ENCODE measurements at places on chromosomes 7 and 10.

- no peak for DNase-seq
These were observed 402.6 kb downstream of the SORCS1 start for GRCh38 chr10:106761906-106762305.

- DNase-seq, result peak; percentile 15
These were observed 119.8 kb upstream of the LANCL2 start for GRCh38 chr7:55245271-55245723.

- DNase-seq, result no peak
These were observed 80.5 kb downstream of the ABCA13 start for GRCh38 chr7:48251766-48252165.

DNA sequence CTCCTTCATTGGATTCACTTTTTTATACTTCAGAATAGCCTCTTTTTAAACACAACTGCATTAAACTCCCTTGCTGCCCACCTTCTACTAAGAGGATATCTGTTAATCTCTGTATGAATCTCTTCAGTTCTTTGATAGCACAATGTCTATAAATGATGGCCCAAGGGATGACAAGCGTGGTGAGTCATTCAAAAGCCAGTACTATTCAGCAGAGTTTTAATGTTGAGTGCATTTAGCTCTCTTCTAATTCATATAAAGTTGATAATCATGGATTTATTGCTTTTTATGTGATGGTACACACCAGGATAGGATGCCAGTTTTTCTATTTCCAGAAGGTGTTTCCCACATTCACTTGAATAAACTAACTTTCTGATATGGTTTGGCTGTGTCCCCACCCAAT is 57.4 kb upstream of the HECTD2 start:
- DNase-seq, result no peak

GRCh38 chr7:157800281-157800680 is 463.5 kb downstream of the DNAJB6 start:
- DNase-seq, result no peak

DNA sequence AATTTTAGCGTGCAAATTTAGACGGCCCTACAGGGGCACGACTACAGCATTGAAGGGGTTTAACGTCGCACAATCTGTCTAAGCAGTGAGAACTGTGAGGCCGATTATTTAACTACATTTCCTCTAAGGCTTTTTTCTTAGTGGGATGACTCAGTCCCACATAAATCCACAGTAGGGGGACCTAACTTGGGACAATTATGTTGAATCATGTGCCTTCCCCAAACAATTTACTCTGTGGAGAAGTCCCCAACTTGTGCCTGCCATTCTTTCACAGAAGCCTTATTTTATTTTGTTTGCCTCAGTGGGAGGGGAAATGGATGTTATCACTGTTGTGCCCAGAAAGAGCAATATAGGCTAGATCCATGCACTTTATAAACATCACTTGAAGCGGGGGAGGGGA is 80.3 kb upstream of the CDCA7L start:
- no peak for DNase-seq

- no peak for DNase-seq
These were observed 525.2 kb downstream of the GLRX3 start for GRCh38 chr10:130661419-130661818.

DNA sequence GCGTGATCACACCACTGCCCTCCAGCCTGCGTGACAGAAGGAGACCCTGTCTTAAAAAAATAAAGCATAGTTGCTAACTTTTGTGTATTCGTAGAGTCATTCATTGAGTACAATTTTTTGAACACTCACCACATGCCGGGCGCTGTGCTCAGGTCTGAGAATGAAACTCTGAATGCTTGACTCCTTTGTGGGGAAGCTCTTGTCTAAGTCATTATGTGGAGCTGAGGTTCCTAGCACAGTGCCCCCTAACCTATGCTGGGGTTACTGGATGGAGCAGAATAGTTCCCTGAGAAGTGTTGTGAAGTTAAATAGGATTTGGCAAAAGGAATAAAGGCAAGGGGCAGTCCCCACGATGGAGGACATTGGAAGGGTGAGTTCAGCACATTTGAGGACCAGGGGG is 123.3 kb downstream of the CELF2 start:
- DNase-seq, result no peak

DNA sequence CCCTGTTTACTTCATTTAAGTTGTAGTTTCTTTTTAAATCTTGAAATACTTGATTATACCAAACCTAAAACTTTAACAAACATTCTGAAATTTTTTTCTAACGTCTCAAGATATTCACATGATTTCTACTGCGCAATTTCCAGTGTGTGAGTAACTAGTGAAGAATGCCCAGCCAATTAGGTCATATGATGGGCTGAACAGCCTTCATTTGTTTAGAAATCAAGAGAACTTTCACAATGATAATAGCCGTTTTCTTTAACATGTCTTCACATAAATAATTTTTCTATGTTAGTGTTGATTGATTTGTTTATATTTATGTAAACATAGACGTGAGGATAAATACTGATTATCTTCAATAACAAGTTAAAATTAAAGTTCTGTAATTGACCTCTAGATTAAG is 21.8 kb downstream of the STAM start:
- no peak for DNase-seq

DNA sequence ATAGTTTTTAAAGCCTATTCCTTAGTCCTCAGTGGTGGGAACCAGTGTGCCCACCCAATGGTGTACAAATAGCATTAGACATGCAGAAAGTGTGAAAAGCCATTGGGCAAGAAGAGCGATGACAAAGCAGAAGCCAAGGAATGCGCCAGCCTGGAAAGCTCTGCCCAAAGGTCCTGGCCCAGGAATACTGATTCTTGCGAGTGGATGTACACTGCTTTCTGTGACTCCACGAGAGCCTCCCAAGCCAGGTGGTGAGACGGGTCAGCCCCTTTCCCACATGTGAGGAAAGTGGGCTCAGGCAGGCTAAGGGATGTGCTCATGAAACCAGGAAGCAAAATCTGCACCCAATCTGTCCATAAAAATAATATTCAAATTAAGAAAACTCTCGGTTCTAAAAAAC is 106.6 kb downstream of the ADCY1 start:
- no peak for DNase-seq

DNA sequence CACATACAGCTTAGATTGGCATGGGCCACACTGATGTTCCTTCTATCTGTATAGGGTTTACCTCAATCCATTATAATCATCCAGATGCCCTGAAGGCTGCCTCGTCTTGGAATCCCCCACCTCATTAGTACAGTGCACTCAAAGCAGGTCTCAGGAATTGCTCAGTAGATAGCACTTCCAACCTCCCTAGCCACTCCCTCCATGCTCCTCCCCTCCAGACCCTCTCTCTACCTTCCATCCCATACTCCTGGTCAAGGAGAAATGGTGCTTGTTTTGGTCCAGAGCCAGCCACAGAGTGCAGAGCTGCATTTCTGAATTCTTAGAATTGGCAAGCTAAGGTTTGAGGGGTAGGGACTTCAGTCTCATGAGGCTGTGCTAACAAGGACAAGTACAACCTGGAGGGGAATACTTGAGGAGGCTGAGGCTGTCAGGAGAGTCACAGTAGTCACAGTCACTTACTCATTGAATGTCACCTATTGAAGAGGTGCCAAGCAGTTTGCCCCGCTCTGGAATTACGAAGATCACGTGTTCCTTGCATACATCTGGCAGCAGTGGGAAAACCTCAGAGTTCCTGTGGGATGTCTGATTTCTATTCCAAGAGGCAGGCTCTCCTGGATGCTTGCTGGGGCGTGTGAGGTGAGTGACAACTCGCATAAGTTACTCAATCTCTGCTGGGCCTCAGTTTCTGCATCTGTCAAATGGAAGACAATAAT is 60.7 kb upstream of the ZNF746 start:
- no peak for DNase-seq

- peak; percentile 61 for DNase-seq
These were observed 827 bp upstream of the FASTK start for GRCh38 chr7:151081170-151082101.

GRCh38 chr7:7276161-7276560 is 93.8 kb downstream of the C1GALT1 start:
- no peak for DNase-seq

DNA sequence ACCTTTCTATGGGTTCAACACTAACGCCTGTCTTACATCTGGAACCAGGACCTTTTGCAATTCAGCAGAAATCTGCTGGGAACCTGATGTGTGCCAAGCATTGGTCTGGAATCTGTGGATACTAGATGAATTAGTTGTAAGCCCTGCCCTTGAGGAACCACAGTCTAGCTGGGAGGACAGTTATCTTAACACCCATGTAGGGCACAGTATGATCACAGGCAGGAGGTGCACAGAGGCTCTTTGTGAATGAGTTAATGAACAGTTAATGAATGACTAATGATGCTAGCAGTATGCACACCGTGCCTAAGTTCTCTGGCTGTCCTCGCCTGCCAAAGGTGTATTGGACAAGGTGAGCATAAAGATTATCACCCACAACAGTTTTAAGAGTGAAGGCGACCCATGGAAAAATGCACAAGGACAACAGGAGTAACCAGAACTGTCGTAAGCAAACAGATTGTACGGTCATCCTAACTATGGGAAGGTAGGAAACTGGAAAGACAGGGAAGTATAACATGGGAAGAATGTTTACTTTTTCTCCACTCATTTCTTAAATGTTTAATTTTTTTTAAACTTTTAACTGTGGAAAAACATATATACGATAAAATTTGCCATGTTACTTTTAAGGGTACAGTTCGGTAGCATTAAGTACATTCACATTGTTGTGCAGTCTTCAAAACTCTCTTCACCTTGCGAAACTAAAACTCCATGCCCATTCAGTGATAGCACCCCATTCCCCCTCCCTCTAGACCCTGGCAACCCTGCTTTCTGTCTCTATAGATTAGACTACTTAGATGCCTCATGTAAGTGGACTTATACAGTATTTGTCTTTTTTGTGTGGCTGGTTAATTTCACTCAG is 139.9 kb downstream of the CXCL12 start:
- no peak for DNase-seq

DNA sequence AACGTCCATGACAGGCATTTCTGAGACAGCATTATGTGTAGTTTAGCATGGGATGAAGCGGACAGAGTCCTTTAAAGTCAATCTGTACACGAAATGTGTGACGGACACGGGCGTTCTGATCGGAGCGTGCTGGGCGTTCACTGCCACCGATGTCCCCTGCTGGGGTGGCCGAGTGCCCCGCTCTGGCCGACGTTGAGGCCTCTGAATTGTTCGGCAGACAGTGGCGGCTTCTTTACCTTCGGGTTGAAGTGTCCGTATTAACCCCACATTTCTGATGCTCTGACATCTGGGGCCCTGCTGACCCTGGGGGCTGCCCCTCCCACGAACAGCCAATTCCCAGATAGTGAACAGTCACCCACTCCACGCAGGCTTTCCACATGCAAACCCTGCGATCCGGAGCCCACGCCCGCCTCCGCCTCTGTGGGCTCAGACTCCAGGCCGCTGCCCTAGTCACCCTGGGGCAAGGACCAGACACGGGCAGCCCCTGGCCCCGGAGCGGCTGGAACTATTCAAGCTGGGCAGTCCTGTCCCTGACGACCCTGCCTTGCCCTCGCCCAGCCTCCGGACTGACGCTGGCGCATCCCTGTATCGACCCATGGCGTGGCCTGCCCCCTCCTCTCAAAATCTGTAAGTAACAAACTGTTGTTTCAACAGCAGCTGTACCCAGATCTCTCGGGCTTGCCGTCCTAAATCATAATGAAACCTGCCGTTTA is 445.7 kb downstream of the PTPRN2 start:
- no peak for DNase-seq

DNA sequence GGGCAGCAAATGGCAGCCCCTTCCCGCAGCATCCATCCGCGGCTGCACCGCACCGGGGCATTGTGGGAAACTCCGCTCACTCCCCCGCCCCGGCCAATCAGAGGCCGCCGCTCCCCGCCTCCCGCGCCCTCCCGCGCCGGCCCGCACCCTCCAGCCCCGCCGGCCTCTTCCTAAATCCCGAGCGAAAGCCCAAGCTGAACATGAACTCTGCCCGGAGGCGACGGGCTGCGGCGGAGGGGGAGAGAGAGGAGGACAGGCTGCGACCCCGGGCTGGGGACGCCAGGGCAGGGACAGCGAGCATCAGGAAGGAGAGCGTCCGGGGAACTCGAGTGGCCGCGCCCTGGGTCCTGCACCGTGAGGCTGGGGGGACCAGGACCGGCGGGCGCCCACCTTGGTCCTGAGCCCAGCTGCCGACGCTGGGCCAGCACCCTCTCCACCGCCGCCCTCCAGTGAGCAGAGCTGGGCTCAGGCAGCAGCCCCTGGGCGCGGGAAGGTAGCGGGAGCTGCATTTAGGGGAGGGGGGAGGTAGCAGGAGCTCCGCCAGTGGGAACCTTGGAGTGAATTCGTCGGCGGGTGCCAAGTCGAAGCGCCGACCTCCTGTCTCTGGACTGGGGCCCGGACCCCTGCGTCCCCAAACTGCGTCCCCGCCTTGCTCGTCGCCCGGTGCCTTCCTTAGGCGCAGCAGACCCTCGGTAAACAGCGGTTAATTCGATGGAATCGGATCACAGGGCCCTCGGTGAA is at the start of gene DGKI:
Gene DGKI, minus strand, starts transcription at position 148 of the 741 bp plus-strand sequence.
- DNase-seq, result no peak

- DNase-seq, result no peak
These were observed 41.9 kb upstream of the PSMG3 start for GRCh38 chr7:1611708-1612241.

GRCh38 chr7:1882451-1882850 is 212.4 kb downstream of the ELFN1 start:
- DNase-seq, result no peak

DNA sequence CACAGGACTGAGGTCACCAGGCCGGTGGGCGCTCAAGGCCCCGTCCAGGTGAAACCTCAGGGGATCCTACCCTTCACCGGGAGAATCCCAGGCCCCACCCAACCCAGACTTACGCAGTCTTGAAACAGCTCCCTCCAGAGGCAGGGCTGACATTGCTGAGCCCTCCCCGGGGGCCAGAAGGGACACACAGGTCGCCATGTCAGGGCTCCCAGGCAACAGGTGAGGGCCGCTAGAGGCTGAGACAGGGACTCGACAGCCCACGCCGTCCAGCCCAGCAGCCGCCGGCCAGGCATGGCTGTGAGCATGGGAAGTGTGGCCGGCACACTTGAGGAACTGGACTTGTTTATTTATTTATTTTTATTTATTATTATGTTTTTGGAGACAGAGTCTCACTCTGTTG is 10.3 kb downstream of the MICALL2 start:
- no peak for DNase-seq

Data from colonic mucosa (tissue), 4 donors.